AML-193 (cell line): ENCODE measurements at places on chromosomes 3 and 15.

GRCh38 chr3:112056451-112056929, 22.0 kb downstream of the TMPRSS7 start:
- DNase-seq = no peak

GRCh38 chr3:118485693-118486092, 549.0 kb downstream of the IGSF11 start:
- DNase-seq = no peak

DNA sequence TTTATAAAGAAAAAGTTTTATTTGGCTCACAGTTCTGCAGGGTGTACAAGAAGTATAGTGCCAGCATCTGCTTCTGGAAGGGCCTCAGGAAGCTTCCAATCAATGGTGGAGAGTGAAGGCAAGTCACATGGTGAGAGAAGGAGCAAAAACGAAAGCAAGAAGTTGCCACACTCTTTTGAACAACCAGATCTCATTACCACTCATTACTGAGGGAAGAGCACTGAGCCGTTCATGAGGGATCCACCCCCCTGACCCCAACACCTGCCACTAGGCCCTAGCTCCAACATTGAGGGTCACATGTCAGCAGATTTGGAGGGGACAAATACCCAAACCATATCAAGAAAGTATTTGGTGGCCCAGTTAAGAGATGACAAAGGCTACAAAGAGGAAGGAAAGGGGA, 239.3 kb upstream of the UBE2E1 start:
- DNase-seq = no peak

DNA sequence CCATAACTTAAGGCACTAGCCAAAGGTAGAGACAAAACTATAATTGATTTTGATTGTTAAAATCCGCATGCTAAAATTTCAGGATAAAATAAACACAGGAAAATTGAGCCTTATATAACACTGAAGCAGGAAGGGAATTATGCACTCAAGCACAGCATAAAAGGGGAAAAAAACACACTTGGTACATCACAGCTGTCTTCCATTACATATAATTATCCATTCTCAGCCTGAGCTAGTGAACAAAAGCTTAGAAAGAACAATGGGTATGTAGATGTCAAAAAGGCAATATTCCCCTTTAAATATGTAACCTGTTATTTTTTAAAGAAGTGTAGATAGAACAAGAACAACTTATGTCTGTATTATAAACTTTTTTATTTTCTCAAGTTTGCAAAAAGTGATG, 899.2 kb downstream of the ROBO1 start:
- no peak for DNase-seq

DNA sequence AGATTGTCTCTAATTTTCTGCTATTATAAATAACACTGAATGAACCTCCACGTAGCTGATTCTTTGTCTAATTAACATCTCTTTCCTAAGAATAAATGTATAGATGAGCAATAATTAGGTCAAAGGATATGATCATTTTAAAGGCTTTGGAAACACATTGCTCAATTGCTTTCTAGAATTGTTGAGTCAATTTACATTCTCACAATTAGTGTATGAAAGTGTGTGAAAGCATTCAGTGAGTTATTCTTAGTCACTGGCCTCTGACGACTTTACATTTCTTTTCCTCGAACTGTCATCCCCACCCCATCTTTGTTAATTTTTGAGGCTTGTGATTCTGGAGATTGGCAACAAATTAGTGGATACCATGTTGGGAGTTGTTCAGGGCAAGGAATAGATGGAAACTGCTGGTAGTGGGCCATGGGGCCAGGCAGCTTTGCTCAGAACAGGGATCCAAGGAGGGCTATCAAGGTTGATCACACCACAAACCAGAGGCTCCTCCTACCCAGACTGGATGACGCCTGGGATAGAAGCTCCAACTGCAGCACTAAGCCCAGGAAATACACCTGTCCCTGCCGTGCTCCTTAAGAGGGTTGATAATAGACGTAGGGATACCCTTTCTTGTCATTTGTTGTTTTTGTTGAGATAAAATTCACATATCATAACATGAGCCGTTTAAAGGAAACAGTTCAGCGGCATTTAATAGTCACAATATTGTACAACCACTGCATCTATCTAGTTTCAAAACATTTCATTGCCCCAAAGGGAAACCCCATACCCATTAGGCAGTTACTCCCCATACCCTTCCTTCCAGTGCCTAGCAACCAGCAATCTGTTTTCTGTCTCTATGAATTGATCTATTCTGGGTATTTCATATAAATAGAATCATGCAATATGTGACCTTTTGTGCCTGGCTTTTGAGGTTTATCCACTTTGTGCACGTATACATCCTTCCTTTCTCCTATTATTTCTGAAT, 27.9 kb downstream of the EIF1B start:
- no peak for DNase-seq

DNA sequence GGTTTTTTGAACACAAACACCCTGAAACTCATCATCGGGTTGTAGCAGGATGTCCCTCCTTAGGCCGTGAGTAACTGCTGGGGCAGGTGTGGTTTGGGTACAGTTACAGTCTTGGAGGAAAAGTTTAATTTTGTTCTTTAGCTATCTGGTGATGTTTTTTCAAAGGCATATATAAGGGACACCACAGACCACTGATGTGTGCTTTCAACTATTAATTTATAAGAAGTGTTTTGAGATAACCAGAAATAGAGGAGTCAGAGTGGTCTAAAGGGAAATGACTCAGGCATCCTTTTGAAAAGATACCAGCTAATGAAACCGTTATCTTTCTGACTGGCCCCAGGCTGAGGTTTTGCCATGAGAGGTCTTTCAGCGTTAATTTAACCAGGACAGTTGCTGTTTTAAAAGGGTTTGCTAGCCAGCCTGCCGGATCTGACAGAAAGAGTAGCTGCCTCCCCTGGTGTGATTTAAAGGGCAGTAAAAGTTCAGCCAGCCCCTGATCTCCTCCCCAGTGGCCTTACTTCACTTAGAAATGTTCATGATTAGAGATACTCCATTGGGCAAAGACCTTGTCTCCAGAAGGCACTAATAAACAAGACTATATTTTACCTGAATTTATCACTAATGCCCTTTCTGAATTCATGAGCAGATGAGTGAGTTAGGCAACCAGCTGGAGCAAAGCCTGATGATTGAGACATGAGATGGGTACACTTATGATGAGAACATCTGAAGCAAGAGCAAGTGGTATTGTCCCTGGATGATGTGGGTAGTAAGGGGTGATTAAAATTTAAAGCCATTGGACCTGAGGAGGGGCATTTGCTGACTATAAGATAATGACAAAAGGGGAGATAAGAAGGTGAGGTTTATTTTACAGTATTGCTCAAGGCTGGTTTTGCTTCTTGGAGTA, 482.5 kb upstream of the TBL1XR1 start:
- DNase-seq = peak; percentile 11

DNA sequence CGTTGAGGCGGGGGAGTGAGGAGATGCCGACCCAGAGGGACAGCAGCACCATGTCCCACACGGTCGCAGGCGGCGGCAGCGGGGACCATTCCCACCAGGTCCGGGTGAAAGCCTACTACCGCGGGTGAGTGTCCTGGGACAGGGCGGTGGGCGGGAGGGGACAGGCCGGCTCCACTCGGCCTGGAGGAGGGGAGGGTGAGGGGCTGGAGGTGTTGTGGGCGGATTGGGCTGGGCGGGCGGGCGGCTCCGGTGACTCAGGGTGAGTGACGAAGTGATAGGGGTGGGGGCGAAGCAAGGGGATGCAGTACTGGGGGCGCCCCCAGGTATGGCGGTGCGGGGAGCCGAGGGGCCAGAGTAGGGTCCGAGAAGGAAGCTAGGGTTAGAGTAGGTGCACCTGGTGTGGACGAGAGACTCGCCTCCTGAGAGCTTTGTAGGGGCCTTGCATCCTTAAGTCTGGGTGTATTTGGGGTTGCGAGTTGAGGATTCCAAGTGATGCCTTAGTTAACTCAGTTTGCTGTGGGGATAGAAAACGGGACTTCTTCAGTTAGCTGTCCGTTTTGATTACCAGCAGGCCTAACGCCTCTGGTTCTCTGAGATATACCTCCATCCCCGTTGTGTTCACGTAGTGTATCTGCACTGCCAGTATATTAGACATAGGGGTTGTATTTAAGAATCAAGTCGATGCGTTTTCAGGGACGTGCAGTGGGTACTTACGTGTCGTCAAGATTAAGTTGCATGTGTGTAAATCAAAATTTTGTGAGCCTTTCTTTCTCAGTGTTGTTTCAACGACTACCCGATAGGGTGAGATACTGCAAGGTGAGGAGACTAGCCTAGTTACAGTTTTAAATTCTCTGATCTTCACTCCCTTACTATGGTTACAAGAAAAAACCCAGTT, 670 bp downstream of the PRKCI start:
- DNase-seq = peak; percentile 33

DNA sequence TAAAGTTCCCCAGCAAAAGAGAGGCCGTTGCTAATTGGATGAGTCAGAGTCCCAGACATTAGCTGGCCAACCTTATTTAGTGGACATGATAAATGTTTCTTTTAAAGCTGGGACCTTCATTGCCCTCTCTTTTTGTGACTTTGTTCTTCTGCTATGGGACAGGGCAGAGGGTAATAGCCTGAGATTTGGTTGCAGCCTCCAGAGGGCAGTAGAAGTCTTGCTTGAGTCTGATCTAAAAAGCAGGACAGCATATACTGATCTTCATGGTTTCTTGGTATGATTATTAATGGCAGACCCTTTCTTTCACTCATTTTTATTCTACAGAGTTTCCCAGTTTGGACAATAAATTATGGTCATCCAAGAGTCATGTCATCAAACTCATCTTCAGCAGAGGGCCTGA, 25.1 kb upstream of the ZKSCAN7 start:
- DNase-seq = peak; percentile 63

DNA sequence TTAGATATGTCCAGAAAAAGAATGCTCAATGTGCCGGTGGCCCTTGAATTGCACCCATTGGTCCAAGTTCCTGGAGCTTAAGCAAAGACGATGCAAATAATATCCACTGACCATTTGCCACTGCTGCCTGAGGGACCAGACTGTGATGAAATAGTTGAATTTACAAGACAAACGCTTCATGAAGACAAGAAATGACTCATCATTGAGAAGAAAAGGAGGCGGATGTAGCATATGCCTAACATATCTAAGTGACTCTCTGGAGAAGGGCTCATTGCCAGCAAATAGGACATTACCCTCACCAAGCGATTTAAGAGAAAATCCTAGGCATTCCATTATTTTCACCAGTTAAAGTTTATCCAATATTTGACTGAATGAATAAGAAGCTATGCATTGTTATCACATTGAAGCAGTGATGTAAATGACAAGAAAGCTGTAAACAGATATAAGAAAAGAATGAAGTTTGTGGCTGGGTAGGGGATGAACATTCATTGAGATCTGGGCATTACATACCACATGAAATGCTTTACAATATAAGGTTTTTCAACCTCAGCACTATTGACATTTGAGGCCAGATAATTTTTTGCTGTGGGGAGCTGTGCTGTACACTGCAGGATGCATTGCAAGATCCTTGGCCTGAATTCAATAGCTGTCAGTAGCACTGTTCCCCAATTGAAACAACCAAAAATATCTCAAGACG, 48.9 kb upstream of the CPNE4 start:
- no peak for DNase-seq

- DNase-seq = no peak
These were observed 52.1 kb upstream of the FGD5 start for GRCh38 chr3:14766428-14767244.

DNA sequence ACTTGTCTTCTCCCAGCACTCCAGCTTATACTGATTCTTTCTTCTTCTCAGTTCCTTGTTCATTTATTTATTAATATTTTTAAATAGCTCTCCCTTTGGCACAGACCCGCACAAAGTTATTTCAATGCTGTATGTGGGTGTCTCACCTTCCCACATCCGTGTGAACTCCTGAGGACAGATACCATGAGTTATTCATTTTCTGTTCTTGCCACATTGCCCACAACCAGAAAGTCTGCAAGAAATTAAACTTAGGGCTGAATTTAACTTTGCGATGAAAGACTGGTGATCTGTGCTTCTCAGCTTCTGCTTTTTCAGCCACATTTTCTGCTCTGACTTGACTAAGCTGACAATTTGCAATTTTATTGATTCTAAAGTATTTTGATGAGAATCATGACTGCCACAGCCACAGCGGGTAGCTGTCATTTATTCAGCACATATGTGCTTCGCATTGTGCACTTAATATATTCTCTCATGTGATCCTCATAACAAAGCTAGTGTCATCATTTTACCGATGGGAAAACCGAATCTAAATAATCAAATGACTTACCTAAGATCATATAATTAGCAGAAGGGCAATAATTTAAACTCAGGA, 569.8 kb downstream of the EDEM1 start:
- DNase-seq = no peak

DNA sequence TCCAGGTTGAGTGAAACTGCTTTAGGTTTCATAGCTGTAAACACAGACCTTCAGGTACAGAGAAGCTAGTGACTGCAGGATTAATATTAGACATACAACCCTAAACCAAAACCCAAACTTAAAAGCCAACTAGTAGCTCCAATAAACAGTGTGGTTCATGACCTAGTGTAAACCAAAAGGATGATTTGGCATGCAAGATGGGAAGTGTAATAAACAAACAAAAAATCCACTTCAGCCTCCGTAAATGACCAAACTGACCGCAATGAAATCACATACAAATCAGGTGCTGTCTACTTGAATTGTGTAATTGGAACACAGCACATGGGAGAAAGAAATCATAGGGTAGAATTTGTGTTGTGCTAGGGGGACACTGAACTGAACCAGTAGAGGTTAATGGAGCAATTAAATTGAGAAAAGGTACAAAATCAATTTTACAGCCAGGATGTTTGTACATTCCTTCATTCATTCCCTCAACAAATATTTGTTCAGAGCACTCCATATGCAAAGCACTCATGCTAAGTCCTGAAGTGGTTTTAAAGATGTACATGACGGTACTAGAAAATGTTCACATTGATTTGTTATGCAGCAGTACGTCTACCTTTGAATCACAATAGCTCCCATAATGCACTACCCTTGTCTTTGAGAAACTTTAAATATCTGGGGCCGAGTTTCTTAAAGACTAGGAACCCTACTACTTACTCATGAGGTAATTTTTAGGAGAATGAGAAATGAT, 21.4 kb upstream of the CHST2 start:
- no peak for DNase-seq

DNA sequence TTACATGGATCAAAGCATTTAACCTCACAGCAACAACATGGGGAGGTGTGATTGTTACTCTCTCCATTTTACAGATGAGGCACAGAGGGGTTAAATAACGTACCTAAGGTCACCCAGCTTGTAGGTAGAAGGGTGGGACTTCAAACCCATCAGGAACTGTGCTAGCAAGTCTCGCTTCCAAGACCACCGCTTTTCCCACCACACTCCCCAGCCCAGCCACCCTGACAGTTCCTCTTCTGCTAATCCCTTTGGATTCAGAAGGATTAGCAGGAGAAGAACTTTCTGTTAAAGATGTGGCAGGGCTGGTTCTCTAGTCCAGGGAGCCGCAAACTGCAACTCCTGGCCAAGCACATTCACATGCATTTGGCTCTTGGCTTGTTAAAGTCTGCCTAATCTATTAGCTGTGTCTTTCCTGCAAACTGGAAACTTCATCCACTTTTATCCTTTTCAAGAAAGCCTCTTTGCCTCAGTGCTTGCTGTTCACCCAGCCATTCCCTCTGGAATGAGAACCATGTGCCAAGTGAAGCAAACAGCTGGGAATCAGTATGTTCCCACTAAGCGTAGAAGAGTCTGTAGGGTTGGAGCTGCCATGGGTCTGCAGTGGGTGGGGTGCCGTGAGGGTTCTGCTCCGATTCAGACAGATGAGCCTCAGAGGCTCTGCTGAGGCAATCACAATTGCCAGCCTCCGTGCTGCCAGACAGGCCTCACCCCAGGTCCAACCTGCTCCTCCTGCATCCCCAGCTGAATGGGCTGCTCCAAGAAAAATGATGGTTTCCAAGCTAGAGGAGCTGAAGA, 44.6 kb downstream of the POMGNT2 start:
- no peak for DNase-seq

GRCh38 chr15:25090073-25090733, 135.4 kb downstream of the SNRPN start:
- no peak for DNase-seq

- DNase-seq = no peak
These were observed 149.2 kb upstream of the SLCO3A1 start for GRCh38 chr15:91704343-91704742.
